ENCODE measurements at places on chromosomes 2 and 18.

GRCh38 chr2:99477054-99477453 lies 12.8 kb downstream of the REV1 start:
- DNase-seq, result no peak

- no peak for DNase-seq
Observed at GRCh38 chr2:73034661-73035375, 36.7 kb downstream of the SFXN5 start.

GRCh38 chr18:76573325-76574025 lies 78.4 kb upstream of the ZNF516 start:
- no peak for DNase-seq

DNA sequence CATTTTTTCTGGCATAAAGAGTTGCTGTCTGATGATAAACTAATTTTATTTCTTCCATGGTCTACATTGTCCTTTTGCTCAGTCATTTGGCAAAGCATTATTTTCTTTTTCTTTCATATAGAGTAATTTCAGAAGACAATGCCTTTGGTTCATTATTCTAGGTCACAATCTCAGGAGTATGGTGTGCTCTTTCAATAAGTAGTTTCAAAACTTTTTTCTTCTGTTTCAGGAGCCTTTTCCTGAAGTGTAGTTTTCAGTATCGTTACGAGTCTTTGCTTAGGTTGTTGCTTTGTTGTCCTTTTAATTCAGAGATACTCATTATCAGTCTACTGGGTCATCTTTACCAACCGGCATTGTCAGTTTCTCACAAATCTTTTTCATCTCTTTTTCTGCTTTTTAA lies 100.4 kb upstream of the GPC1 start:
- DNase-seq, result no peak

DNA sequence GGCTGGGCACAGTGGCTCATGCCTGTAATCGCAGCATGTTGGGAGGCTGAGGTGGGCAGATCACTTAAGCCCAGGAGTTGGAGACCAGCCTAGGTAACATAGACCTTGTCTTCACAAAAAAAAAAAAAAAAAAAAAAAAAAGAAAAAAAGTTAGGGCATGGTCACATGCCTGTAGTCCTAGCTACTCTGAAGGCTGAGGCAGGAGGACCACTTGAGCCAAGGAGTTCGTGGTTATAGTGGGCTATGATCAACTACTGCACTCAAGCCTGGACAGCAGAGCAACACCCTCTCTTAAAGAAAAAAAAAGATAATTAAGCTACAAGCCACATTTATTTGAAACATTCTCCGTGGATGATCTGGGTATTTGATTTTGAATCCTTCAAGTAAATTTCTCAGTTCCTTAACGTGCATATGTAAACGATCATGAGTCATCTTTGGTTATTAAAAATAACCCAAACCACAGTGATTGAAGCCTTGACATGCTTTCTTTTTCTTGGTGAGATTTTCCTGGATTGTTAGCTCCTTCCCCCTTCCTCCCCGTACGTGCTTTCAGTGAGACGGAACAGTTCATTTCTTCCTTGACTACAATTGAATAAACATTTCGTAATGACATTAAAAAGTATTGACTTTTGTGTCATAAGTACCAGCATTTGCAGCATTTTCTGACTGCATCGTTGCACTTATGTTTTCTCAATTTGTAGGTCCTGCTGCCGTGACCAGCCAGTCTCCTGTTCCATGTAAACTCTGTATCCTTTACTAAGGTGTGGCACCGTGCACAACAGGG lies 20.3 kb downstream of the RMC1 start:
- DNase-seq, result no peak

DNA sequence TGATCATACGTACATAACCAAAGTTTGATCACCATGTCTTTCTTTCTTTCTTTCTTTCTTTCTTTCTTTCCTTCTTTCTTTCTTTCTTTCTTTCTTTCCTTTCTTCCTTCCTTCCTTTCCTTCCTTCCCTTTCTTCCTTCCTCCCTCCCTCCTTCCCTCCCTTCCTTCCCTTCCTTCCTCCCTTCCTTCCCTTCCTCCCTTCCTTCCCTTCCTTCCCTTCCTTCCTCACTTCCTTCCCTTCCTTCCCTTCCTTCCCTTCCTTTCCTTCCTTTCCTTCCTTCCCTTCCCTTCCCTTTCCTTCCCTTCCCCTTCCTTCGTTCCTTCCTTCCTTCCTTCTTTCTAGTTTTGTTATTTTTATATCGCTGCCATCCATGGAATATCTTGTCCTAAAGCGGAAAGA lies 406.7 kb upstream of the DDX18 start:
- DNase-seq, result no peak

DNA sequence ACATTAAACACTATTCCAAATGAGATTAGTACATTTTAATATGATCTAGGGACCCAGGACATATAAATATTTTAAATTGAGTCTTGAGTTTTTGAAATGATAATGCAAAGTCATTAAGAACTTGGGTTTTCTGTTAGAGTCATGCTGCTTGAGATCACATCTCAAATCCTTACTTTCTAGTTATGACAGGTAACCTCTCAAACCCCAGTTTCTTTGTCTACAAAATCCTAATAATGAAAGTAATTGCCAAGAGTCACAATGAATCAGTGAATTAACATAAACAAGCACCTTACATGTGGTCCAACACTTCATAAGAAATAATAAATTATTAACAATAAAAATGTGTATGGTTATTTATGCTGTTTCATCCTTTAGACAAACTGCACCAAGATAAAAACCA lies 607.6 kb downstream of the LRP1B start:
- DNase-seq, result no peak

- DNase-seq, result peak; percentile 9
Observed at GRCh38 chr2:11446733-11447248, 19.2 kb downstream of the E2F6 start.

DNA sequence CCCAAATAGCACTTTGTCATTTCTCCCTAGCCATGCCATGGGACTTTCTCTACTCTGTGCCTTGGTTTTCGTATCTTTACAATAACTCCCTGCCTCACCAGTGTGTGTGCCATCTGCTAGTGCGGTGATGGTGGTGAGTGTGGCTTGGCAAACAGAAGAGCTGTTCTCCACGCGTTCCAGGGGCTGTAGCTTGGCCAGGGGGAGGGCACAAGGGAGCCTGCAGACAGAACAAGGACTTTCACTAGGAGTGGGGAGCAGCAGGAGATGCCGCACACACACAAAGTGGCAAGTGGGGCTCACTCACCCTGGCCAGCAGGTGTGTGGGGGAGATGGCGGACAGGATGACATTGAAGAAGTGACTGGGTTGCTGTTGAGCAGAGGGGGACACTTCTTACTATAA lies 196.9 kb downstream of the HAUS1 start:
- DNase-seq, result no peak

GRCh38 chr2:234631646-234632514 lies 135.0 kb upstream of the ARL4C start:
- no peak for DNase-seq
